ENCODE measurements at places on chromosomes 12 and 14.

DNA sequence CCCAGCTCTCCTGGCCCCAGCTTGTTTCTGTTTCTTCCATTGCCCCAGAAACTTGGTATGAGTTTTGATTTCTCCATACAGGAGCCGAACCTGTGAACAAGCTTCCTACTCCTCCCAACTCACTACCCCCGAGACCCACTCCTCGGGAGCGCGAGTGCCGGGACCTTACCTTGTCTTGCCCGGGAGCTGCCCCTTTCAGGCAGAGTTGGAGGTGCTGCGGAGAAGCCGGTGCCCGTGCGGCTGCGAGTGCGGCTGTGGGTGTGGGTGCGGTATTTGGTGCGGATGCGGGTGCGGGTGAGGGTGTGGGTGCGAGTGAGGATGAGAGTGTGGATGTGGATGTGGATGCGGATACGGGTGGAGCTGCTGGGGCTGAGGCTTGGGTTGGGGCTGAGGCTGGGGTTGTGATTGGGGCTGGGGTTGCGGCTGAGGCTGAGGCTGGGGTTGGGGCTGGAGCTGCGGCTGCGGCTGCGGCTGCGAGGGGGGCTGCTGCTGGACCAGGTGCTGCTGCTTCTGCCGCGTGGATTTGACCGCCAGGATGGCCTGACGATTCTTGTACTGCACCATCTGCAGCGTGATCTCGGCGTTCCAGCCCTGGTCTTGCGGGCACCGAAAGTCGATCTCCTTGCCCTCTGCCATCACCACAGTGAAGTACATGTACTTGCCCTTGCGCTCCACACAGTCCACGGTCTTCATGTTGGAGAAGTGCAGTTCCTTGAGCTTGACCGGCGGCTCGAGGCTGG is 1.1 kb downstream of the PHLDA1 start:
- peak; percentile 23 for DNase-seq

- DNase-seq = no peak
Measured at GRCh38 chr12:89783359-89784060, 74.9 kb upstream of the ATP2B1 start.

DNA sequence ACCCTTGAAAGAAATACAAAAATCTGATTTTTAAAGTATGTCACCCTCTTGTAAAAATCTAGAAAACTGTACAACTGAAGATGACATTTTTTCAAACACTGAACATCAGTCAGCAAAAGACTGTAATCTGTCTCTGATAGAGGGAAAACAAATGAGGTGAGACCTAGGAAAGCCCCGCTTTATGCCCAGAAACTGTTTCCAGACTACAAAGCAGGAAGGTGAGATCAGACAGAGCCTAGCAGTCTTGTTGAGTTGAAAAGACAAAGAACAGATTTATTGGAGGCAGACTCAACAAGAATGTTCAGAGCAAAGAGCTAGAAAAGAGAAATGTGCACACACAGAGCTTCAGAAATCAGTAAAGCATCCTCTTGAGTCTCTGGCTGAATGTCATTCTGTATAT is 873.6 kb downstream of the LRFN5 start:
- DNase-seq = no peak

GRCh38 chr14:38944691-38945090 is 158.3 kb downstream of the SEC23A start:
- DNase-seq = no peak

GRCh38 chr12:131129839-131130238 is 176.1 kb downstream of the ADGRD1 start:
- DNase-seq = no peak

DNA sequence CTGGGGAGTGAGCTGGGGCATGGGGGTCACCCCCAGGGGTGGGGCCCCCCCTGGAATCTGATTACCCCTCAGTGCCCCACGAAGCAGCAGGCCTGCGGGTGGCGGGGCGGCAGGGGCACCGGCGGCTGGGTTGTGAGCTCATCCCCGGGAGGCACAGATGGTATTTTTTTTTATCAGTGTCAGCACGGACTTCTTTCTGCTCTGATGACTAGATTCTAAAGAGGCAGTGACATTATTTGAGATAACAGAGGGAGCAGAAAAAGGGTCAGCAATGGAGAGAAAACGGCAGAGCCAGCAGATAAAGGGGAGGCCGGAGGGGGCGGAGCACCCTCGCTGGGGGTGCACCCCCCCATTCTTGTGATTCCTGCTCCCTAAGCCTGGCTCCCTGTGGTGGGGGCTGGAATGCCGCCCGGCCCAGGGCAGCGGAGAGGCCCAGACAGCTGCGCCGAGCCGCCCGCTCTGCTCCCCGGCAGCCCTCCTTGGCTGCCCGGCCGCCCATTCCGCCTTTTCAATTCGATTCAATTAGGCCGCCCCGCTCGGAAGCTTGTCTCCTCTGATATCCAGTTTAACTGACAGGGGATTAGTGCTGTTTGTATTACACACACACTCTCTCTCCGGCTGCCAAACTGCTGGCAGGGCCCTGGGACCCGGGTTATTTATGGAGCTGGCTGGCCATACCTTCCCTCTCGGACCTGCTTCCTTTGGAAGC is 32.9 kb downstream of the MVK start:
- DNase-seq = no peak

DNA sequence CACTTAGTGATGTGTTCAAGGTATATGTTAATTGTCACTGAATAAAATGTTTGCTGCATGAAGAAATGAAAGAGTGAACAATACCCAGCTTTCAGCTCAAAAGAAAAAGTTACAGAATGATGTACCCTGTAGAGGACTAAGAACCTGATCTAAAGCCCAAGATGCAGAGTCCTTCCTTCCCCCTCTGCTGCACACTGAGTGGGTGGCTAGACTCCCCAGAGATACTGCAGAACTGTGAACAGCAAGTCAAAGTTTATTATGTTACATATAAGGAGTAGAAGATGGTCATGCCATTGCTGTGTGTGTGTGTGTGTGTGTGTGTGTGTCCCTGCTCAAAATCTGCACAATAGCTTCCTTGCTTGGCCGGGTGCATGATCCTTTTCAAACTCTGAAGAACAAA is 83.9 kb downstream of the RPAP3 start:
- DNase-seq = no peak

GRCh38 chr12:5078423-5078822 is 34.7 kb downstream of the KCNA5 start:
- no peak for DNase-seq

- DNase-seq = no peak
Measured at GRCh38 chr12:31662176-31662849, 2.8 kb downstream of the ETFBKMT start.

- no peak for DNase-seq
Measured at GRCh38 chr12:67637718-67638117, 10.8 kb upstream of the DYRK2 start.

DNA sequence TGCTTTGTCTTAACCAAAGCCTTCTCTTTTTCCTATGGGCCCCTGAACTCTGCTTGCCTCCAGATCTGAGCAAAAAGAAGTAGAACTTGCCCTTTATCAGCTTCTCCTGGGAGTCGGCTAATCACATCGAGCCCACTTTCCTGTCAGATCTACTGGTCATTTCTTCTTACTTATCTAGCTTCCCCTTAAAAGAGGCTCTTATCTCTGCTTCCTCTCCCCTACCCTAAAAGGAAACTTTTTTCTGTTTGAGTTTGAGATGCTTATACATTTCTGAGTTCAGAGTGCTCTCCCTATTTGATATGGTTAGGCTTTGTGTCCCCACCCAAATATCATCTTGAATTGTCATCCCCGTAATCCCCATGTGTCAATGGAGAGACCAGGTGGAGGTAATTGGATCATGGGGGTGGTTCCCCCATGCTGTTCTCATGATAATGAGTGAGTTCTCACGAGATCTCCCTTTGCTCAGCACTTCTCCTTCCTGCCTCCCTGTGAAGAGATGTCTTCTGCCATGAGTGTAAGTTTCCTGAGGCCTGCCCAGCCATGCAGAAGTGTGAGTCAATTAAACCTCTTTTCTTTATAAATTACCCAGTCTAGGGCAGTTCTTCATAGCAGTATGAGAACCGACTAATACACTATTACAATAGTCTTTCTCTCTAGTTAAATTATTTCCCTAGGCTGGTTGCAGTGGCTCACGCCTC is 114.7 kb upstream of the AMN1 start:
- no peak for DNase-seq

- DNase-seq = no peak
Measured at GRCh38 chr14:40229676-40230075, 797.4 kb upstream of the FBXO33 start.

DNA sequence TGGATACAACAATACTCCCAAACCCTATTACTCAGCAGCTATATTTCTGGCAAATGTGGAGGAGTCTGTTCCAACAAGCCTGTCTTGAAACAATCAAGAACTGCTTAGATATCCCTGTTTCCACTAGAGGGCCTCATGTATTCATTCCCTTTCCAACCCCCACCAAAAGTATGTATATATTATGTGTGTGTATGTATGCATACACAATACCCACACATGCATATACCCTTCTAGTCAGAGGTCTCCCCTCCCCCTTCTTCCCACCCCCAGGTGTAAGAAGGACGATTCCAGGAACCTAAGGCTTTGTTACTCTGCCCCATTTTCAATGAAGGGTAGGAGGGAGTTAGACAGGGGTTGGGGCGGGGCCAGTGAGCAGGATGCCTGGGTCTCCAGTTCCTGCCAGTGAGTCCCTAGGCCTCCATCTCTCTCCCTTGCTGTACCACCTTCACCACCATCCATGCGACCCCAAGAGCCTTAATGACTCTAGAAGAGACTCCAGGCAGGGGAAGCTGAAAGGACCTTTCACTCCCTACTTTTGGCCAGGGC is at the start of gene DGKA:
DGKA (plus strand) TSS at position 392 of the 546 bp plus-strand sequence. CDS start 5,342 bp downstream, outside the sequence.
- DNase-seq = peak; percentile 63

- no peak for DNase-seq
Measured at GRCh38 chr12:54502485-54502884, 4.9 kb downstream of the NCKAP1L start.

- DNase-seq = no peak
Measured at GRCh38 chr14:58274881-58275280, 23.5 kb upstream of the ARID4A start.

DNA sequence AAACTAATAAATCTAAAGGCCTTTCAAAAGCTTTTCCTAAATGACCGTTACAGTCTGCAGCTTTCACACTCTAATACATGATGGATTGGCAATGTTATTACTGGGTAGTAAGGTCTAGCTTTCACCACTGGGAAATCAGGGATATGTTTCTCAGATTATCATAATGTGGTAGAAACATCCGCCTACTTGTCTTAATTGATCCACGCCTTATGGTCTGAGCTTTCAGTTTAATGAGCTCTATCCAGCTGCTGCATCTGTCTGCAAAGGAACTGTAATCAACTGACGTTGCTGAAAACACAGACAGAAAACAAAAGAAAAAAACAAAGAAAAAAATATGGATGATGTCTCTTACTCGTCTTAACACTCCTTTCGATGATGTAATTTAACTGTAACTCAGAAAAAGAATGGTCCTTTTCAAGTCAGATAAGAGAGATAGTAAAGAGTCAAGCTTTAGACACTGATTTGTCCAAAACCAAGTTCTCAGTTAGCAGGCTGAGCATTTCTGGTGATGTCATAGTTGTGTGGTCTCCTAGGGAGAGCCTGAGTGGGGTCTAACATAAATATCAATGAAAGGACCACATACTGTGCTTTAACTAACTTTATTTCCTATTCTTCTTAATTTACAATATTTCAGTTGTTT is 85.9 kb downstream of the C2CD5 start:
- DNase-seq = no peak

DNA sequence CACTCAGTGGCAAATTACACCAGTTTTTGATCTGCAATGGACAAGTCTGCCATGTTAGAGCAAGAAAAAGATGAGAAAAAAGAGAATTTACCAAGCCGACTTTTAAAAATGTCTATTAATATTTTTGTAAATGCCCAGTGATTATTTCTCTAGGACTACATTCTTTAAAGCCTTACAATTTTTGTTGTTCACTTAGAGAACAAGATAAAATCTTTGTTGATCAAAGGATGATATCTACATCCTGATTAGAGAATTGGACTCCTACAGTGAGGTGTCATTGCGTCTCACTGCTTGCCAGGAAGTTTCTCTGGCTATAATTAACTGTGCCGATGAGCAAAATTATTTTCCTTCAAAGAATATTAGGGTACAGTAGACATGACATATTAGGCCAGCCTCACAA is 1.7 kb upstream of the CFAP54 start:
- DNase-seq = no peak

DNA sequence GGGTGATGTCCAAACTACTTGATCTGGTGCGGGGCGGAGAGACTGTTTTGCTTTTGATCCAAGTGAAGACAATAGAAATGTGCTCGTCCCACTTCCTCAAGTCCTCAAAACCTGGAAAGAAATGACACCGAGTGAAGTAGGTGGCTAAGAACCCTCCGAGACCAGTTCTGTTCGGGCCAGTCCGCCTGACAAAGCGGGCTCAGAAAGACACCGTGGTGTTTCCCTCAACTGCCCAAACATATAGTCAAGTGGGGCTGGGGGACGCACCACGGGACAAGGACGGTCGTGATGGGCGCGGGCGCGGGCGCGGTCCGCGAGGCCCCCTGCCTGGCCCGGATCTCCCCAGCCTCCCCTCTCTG is 1.6 kb downstream of the PHLDA1 start:
- no peak for DNase-seq

DNA sequence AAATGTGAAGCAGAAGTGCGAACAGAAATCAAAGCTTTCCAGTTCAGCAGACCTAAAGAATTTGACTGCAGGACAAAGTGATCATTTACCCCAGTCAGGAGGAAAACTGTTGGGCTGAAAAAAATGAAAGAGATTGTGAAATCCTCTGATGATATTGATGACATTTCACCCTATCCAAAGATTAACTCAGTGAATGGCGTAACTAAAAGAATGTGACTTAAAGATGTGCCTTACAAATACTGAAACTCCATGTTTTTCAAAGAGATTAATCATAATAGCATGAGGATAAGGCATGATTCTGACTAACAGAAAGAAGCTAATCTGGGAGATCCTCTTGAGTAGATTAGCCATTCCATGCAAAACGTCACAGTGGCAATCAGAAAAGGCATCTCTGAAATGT is 225.6 kb downstream of the DUSP6 start:
- DNase-seq = no peak

DNA sequence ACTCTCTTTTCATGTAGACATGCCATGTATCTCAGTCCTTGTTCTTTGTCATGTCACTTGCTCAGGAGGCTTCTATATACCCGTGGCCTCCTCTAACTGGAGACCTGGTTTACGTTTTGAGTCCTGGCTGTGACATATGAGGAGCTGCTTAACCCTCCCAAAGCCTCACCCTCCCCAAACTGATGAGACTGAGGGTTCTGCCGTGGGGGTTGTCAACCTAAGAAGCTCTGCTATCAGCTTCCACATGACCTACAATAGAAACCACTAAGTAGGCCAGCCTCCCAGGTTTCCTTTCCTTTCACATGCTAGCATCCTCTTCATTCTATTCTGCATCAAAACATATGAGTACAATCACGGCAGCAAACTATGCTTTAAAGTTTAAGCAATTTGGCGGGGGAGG is 76.8 kb upstream of the WSCD2 start:
- no peak for DNase-seq

GRCh38 chr14:45199230-45199629 is 53.8 kb downstream of the MIS18BP1 start:
- no peak for DNase-seq

DNA sequence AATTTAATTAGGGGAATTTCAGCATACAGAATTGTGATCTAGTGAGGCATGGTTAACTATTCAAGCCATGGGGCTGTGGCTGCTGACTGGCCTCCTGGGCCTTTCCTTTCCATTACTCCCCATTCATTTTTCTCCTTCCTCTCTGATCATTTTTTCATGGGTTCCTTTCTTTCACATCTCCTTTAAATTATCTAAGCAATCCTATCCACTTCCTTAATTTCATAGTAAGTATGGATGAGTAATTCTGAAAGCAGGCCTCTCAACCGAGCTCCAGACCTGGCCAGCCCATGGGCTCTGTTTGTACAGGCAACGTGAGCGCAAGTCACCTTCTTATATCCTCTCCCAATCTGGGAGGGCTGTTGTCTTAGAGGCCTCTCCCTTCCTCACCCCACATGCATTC is 13.4 kb downstream of the CKAP4 start:
- no peak for DNase-seq

- DNase-seq = no peak
Measured at GRCh38 chr14:66918527-66918926, 270.7 kb upstream of the GARIN2 start.
